Stimulated activated CD8-positive, alpha-beta memory T cell treated with anti-CD3 and anti-CD28 coated beads, Interleukin-15, amount 100 ng/mL, for 1 hour (primary cell): ENCODE measurements at places on chromosomes 13 and 19.

DNA sequence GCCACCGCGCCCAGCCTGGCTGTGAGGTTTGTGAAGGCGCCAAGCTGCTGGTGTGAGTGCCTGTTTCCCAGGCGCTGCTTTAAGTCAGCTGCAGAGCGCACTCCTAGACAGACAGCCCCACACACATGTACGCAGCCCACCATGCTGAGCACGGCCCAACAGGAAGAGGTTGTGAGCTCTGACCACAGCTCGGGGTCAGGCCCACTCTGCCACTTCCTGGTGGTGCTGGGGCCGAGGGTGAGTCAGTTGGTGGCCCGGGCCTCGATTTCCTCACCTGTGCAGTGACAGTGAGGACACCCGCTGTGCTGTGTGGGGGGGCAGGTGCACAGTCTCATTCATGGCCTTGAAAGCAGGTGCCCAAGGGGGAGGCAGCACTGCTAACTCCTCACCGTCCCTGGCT lies 106.7 kb downstream of the KDM4B start:
- no peak for DNase-seq

DNA sequence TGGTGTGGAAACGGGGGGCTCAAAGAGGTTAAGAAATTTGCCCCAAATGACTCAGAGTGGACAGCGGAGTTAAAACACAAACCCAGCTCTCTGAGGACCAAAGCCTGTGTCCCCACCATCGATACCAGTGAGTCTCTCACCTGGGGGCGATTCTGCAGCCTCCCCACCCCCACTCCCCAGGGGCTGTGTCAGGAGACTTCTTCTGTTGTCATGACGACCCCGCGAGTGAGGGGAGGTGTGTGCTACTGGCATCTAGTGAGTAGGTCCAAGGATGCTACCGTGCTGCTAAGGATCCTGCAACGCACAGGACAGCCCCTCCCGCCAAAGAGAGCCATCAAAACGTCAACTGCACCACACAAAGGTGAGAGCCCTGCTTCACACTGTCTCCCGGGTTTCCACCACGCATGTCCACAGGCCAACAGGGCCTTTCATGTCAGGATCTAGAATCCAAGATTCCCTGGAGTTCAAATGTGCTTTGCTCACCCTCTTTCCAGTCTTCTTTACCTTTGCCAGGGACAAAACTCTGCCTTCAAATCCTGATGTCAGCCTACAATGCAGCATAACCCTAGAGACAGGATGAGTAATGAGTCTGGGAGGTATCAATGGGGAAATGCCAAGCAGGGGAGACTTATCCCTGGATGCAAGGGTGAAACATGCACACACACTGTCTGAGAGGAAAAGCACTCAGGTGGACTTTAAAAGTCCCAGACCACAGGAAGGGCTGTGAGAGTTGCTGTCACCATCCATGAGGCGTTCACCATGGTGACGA lies 3.9 kb downstream of the RANBP3 start:
- no peak for DNase-seq

DNA sequence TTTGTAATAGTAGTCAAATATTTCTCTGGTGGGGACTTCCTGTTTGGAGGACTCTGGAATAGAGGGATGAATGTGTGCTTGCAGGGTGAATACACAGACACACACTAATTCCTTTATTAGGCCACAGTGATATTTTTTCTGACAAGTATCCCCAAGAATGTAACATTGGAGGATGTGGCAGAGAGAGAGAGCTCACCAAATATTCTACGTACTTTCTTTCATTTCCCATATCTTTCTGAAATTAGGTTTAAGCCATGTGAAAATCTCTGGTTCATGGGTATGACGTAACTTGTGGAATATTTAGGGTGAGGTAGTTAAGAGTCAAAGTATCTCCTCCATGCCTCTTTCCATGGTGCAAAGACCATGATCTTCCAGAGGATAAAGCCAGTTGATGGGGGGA lies 463.4 kb downstream of the DIAPH3 start:
- no peak for DNase-seq

- DNase-seq = no peak
Measured at GRCh38 chr19:41302624-41303351, 7.2 kb upstream of the CCDC97 start.

- DNase-seq = no peak
Measured at GRCh38 chr13:101811284-101811839, 358.9 kb downstream of the ITGBL1 start.

GRCh38 chr19:7639863-7640348 lies 3.0 kb downstream of the STXBP2 start:
- DNase-seq = no peak

DNA sequence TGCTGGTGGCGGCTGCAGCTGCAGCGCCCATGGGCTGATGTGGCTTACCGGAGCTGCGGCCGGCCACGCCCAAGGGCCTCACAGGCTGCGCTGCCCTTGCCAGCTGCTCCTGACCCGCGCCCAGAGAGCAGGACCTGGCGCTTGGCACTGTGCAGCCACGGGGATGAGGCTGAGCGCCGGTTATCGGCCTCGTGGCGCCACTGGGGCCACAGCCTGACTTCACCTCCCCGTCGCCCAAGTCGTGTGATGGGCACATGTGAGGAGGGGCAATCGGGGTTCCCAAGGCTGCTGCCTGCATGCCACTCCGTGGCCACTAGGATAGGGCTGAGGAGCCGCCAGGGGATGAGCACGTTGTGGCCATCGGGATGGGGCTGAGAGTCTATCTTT lies 77.2 kb upstream of the PABPC3 start:
- DNase-seq = no peak

DNA sequence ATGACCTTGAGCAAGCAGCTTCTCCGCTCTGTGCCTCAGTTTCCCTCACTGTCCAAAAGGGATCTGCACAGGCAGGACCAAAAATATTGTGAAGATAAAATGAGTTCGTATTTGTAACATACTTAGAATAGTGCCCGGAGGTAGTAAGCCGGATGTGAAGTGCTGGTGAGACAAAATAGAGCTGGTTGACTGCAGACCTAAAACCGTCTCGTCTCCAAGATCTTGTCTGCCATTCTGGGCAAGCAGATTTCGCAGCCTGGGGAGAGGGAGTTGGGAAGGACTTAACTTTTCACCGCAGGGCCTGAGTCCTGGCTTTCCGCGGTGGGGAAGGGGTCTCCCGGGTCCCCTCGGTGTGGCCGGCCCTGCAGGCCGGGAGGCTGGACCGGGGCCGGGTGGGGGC lies 8.2 kb upstream of the BBC3 start:
- DNase-seq = no peak

GRCh38 chr13:85592211-85592610 lies 207.0 kb downstream of the SLITRK6 start:
- no peak for DNase-seq

DNA sequence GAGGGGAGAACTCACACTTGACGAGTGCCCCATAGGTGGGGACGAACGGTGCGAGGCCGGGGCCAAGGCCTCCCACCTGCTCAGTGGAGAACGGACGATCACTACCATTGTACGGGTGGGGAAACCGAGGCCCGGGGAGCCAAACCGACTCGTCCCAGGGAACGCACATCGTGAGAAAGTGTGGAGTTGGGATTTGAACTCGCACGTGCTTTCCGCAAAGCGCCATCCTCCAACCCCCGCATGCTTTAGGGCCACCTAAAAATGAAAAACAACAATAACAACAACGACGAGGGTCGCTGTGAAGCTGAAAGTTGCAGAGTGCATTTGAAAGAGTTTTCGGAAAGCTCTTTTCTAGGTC lies 458 bp downstream of the ARHGEF1 start:
- no peak for DNase-seq

DNA sequence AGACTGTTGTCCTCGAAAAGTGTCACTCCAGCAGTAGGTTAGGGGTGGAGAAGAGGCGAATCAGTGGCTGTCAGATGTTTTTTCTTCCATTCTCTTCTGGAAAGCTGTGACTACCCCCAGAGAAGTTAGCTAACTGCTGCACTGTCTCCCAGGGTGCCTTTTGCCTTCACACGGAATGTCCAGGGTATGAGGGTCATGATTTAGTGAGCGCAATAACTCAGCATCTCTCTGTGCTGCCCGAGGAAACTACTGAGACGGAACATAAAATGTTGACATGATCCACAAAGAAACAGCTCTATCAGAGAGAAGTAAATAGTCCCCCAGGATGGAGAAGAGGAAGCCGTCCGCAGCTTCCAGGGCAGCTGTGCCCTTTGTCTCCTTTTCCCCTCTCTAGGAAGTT lies 254.0 kb upstream of the ARGLU1 start:
- no peak for DNase-seq

GRCh38 chr13:113591750-113592149 lies 7.2 kb downstream of the TFDP1 start:
- no peak for DNase-seq

- no peak for DNase-seq
Measured at GRCh38 chr13:98664047-98664446, 87.1 kb upstream of the STK24 start.

DNA sequence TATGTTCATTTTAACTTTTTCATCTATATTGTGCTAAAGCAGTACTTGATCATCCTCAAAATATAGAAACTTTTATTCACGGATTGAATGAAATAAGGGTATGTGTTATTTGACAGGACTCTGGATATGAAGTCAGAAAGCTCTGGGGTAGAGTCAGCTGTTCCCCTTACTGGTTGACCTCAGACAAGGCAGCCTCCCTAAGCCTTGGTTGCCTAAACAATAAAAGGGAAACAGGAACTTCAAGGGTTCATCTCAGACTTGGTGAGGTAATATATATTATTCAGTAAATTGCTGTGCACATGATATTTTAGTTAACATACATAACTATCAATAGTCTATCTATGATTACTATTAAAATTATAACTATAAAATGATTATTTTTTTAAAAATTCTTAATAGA lies 13.6 kb downstream of the POLR1D start:
- no peak for DNase-seq

- no peak for DNase-seq
Measured at GRCh38 chr13:73167028-73167820, 108.4 kb downstream of the KLF5 start.

GRCh38 chr19:11708457-11708856 lies 30.3 kb downstream of the ZNF823 start:
- DNase-seq = no peak

- no peak for DNase-seq
Measured at GRCh38 chr19:48348045-48348444, 15.7 kb downstream of the TMEM143 start.
